SK-N-SH treated with all-trans-retinoic acid at 6 μM for 48 hours (cell line): ENCODE measurements at places on chromosomes 2 and 18.

DNA sequence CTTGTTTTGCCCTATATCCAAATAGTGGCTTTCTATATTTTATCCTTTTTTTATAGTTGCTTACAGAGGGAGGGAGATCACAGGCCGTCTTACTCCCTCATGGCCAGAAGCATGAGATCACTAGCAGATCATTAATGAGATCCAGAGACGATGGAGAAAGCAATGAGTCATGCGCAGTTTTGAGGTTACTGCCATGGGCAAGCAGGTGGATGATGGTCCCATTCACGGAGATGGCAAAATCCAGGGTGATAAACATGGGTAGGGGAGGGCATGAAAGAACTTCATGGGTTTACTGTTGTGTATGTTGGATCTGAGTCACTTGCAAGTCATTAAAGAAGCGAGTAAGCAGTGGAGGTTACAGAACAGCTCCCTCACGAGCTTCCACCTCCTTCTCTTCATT lies 60.4 kb downstream of the C18orf63 start:
- no peak for ATAC-seq

- ATAC-seq = no peak
Measured at GRCh38 chr18:46393961-46394360, 263.1 kb downstream of the LOXHD1 start.

GRCh38 chr2:219861307-219861706 lies 233.9 kb downstream of the SLC4A3 start:
- no peak for ATAC-seq

GRCh38 chr18:63907664-63908063 lies at the start of gene SERPINB10:
SERPINB10 (plus strand) TSS chr18:63907958; CDS start chr18:63915511, 7,553 bp downstream.
- no peak for ATAC-seq

- ATAC-seq = no peak
Measured at GRCh38 chr18:46560671-46561045, 96.4 kb downstream of the LOXHD1 start.

GRCh38 chr18:67411116-67411515 lies 105.4 kb downstream of the DSEL start:
- no peak for ATAC-seq

- ATAC-seq = no peak
Measured at GRCh38 chr2:240643811-240644150, 18.5 kb downstream of the GPR35 start.

DNA sequence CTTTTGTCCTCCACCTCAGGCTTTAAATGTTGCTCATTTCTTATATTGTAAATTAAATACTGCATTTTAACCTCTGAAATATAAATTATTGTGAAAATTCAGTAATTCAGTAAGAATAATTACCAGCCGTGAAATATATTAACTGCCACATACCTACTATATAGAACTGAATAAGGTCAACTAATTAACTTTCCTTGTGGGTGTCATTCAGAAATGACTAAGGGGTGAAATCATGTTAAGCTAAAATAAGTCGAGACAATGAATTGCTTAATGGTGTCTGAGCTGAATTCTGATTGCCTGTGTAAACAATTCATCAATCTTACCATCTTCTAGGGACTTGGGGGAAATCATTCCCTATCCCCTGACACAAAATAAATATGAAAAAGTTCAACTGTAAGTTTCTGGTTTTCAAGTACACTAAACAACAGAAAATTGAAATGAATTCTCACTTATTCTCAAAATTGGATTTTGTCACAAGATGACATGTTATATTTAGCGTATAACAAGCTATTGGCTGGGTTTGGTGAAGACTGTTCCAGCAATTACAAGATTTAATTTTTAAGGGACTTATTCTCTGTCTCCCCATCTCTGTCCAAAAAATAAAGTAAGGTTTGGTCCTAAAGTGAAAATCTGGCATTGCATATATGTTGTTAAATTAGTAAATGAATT lies 255.1 kb downstream of the METTL4 start:
- no peak for ATAC-seq

DNA sequence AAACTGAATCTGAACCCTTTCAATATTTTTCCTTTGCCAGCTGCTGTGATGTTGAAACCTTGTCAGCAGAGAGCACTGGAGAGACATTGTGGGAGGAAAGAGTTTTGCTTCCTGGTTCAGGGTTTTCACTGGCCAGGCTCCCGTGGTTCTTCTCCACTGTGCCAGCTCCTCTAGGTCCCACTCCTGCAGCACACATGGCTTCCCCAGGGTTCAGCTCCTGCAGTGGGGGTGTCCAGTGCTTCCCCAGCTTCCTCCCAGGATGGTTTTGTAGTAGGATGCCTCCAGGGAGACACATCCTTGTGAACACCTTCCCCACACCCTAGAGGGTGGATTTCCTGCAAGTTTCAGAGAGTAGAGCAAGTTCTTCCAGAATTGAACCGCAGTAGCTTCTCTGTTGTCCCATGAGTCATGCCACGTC lies 24.0 kb upstream of the SULT1C3 start:
- ATAC-seq = peak; percentile 78

DNA sequence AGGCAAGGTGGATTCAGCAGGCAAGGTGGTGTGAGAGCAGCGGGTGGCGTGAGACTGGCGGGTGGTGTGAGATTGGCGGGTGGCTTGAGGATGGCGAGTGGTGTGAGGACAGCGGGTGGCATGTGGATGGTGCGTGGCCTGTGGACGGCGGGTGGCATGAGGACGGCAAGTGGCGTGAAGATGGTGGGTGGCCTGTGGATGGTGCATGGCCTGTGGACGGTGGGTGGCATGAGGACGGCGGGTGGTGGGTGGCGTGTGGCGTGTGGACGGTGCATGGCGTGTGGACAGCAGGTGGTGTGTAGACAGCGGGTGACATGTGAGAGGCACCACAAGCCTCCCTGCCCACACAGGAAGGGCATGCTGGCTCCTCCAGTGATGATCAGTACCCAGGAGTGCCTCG lies 186.9 kb upstream of the SALL3 start:
- no peak for ATAC-seq

- no peak for ATAC-seq
Measured at GRCh38 chr2:136111711-136112110, 6.2 kb downstream of the CXCR4 start.

- no peak for ATAC-seq
Measured at GRCh38 chr2:30569946-30570345, 122.9 kb downstream of the LCLAT1 start.

GRCh38 chr2:66559672-66560071 lies 124.7 kb downstream of the MEIS1 start:
- no peak for ATAC-seq

DNA sequence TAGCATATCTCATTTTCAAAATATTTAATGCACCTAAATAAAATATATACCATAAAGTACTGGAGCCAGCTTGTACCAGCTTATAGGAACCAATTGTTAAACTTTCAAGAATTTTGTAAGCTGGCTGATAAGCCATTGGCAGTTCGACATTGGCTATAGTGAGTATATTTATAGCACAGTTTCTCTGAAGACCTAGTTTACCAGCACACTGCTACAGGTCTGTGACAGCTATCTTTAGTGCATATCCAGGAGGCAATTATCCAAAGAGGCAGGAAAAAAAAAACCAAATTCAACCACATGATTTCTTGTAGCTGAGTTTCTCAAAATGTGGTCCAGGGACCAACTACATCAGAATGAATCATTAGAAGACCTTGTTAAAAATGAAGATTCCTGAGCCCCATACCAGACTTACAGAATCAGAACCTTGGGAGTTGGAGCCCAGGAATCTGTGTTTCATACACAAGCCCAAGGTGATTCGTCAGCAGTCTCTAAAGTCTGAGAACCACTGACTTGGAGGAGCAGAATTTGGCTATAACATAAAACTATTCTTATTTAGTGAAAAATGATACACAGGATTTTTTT lies 279.0 kb upstream of the NRP2 start:
- ATAC-seq = no peak

GRCh38 chr2:119476301-119477112 lies 44.9 kb downstream of the TMEM37 start:
- ATAC-seq = peak; percentile 92

GRCh38 chr2:203811491-203812221 lies 55.9 kb upstream of the CTLA4 start:
- peak; percentile 63 for ATAC-seq

- no peak for ATAC-seq
Measured at GRCh38 chr2:98654699-98655495, 46.5 kb downstream of the UNC50 start.

- ATAC-seq = no peak
Measured at GRCh38 chr2:67479261-67479660, 82.1 kb downstream of the ETAA1 start.

DNA sequence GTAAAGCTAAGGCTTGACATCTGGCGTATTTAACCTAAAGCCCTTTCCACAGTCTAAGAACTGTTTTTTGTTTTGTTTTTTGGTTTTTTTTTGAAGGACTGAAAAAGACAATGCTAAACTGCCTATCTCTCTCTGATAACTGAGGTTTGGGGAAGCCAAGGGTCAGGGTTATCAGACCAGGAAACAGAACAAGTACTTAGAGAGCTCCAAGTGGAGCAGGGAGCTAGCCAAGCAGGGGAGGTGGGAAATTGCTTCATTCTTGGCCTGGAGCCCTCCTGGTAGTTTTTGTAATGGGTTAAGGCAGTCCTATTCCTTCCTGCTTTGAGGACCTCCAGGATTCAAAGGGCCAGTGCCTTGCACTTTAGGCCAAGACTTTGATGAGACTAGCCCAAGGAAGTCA lies 154.3 kb upstream of the LTBP1 start:
- ATAC-seq = no peak

DNA sequence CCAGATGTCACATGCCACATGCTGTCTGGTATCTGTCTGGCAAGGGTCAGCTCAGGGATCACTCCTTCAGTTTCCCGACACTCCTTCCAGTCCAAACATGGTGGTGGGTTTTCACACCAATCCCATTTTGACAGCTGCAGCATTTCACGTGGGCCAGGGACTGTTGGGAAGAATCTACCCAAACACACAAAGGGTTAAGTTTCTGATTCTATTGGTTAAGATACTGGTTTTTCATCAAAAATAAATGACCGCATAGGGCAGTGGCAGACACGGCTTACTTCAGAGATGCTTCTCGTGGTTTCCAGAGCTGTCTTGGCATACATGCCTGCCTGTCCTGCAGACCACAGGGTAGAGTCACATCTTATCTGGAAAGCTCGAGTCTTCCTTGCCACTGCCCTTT lies 79.7 kb downstream of the PSMG2 start:
- ATAC-seq = no peak

- ATAC-seq = peak; percentile 69
Measured at GRCh38 chr2:211085056-211085680, 528.8 kb downstream of the CPS1 start.

GRCh38 chr2:54952978-54953456 lies 97.2 kb downstream of the RTN4 start:
- no peak for ATAC-seq

DNA sequence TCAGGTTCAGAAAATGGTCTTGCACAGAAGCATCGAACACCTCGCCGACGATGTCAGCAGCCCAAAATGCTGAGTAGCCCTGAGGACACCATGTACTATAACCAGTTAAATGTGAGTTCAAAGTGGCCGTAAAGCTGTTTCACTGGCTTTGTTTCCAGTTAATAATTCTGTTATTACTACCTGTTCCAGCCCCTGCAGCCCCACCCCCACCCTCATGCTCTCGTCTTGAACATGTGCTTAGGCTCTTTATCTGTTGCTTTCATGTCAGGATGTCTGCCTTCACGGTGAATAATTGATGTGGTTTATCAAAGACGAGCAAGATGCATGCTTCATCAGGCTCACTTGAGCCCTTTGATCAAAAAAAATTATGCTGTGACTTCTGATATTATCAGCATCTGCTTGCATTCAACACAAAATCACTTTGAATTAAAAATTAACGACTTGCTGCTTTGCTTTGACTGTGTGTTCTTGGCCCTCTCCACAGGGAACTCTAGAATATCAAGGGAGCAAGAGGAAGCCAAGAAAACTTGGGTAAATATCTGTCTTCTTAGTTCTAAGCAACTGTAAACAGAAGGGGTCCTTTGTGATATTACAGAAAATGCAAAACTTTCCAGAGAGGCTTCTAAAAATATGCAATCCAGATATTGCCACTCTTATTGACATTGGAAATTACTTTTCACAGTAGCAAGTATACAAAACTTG lies 63.4 kb upstream of the SP5 start:
- ATAC-seq = no peak

DNA sequence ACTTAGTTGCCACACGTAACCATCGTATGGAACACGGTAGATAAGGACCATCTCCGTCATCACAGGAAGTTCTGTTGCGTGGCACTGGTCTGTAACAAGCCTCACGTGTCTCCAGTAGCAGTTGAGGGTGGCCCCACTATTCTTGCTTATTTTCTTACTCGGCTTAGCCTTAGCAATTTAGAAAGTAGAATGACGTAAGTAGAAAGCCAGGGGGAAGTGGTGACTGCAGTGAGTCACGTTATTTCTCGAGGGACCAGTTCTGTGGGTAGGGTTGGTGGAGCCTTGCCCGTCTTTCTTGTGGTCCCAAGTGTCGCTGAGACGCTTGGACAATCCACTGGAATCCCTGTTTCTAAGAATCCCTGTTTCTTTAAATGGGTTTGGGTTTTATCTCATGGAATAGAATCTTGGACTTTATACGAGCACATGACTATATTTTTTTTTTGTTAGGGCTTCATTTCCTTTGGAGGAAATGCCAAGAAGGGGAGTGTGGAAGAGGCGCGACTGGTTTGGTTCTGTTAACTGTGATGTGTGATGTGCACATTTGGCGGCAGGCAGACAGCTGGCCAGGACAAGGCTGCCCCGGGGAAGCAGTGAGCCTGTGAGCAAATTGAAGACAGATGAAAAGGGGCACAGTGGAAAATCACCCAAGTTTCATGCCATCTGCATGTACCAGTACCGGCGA lies 96.2 kb downstream of the CABLES1 start:
- no peak for ATAC-seq

DNA sequence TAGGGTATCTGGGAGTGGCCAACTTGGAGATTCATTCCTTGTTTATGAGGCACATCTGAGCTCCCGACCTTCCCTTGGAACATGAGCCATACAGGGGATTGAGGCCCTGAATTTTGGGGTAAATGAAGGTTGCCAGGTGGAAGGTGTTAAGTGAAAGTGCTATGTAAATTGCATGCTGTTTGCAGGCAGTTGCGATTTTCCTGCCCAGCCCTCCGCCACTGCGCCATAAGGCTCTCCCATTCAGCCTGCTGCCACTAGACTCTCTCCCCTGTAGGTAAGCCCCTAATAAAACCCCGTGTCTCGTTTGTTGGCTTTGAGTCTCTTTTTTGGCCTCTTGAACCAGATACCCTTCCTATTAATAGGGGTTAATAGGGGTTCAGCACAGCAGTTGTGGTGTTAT lies 33.8 kb downstream of the PCARE start:
- no peak for ATAC-seq
